ENCODE measurements at places on chromosomes 16 and 17.

DNA sequence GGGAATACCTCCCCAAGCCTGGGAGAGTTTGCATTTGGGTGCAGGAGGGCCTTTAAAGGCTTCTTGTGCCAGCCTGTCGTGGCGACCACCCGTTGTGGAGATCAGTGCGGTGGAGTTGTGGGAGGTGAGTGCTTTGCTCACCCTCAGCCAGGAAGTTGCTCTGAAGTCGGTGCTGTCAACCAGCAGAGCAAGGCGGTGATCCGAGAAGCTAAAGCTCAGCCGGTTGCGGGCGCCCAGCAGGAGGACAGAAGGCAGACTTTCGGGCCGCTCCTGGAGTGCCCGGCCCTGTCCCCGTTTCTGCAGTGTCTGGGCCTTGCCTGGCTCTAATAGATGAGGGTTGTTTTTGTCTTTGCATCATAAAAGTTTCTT, 1.4 kb downstream of the UBE2I start:
- no peak for DNase-seq

- DNase-seq = no peak
These were observed 630 bp upstream of the HOXB2 start for GRCh38 chr17:48545539-48545938.

- no peak for DNase-seq
These were observed 114.0 kb downstream of the PRKCA start for GRCh38 chr17:66416207-66416940.

GRCh38 chr17:68602289-68602688, 1.1 kb upstream of the FAM20A start:
- DNase-seq = no peak

GRCh38 chr16:53849585-53849984, 145.6 kb downstream of the FTO start:
- no peak for DNase-seq

- DNase-seq = no peak
These were observed 12.2 kb downstream of the ZNHIT3 start for GRCh38 chr17:36498560-36499300.

GRCh38 chr16:28597692-28598261, 927 bp upstream of the SULT1A2 start:
- no peak for DNase-seq

DNA sequence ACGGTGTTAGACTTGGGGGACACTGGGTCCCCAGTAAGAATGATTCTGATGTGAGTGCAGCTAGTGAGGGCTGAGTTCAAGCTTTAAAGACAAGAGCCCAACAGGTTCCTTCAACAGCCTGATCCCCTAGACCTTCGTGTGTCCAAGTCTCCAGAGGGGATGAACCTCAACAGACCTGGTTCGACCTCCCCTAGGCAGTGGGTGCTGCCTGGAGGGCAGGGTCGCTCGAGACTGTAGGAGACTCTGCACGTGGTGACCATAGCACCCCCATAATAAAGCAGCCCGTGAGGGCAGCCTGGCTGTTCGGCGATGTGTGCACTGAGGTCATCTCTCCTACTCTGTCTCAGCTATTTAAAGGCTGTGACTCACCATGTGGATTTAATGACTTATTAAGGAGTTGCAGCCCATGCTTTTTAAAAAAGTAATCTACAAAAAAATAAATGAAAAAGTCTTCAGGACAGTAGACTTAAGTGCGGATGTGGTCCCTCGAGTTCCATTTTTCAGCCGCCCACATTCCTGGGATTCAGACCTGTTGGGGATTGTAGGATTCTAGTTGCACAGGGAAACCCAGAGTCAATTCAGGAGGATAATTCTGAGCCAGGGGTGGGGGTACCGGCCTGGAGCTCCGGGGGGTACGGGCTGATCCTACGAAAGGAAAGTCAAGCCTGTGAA, 23.4 kb upstream of the METRNL start:
- DNase-seq = no peak

GRCh38 chr16:14418795-14419225, 211.2 kb downstream of the PARN start:
- no peak for DNase-seq

DNA sequence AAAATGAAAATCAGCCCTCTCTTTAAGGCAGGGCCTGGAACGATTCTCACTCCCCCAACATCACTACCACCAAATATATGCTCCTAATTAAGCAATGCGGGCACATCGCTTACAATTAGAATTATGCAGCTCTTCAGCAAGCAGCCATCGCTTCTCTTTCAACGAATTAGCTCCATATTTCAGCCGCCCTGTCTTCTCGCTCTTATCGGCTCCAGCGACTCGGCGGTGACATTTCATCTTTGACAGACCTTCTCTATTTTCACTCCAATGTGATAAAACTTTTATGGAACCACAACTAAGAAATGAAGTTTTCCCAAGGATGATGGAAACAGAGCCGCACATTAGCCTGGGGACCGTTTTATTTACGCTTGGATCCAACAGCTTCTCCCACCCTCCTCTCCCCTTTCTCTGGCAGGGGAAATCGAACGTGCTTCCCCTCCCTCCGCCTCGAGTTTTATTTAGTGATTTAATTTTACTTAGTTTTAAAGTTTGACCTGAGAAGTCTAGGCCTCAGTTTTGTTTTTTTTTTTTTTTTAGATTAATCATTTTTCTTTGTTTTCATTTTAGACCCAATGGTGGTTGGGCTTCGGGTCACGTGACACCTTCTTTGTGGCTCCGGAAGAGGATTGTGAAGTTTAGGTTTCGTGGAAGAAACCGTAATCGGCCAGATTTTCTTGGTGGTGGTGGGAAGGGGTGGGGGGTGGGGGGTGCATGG, 3.1 kb upstream of the HOXB2 start:
- DNase-seq = peak; percentile 34

DNA sequence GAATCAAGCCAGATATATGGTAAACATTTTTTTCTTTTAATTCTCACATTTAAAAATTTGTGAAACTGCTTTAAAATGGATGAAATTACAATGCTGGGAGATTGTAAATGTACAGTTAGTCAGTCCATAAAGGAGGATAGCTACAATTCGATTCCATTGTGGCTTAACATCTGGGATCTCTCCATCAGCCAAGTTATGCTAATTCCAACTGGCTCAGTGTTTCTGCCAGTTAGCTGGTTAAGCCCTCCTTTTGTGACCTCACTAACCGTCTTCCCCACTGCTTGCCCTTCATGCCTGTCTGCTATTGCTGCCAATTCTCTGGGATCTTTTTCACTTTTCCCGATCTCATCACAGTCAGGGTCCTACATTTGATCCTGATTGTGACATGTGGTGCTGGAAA, 1347.6 kb downstream of the CDH11 start:
- DNase-seq = no peak

DNA sequence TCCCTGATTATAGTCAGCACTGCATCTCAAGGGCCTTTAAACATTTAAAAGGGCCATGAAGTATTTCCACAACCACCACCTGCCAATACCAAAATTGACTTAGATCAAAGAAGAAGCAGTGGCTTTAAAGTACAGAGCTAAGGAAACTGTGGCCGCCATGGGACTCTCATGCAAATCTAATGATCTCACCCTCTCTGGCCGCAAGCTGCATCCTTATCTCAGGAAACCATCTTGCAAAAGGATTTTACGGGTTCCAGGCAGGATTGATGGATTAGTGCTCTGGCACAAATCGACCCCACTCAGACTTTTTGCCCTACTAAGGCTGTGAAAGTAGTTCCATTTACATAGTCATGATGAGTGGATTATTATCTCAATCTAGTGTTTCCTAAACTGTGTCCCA, 22.6 kb downstream of the CDRT4 start:
- DNase-seq = no peak

- DNase-seq = no peak
These were observed 3.6 kb upstream of the OR1E1 start for GRCh38 chr17:3401786-3402185.

- DNase-seq = no peak
These were observed 101.4 kb upstream of the HLF start for GRCh38 chr17:55163408-55163807.

DNA sequence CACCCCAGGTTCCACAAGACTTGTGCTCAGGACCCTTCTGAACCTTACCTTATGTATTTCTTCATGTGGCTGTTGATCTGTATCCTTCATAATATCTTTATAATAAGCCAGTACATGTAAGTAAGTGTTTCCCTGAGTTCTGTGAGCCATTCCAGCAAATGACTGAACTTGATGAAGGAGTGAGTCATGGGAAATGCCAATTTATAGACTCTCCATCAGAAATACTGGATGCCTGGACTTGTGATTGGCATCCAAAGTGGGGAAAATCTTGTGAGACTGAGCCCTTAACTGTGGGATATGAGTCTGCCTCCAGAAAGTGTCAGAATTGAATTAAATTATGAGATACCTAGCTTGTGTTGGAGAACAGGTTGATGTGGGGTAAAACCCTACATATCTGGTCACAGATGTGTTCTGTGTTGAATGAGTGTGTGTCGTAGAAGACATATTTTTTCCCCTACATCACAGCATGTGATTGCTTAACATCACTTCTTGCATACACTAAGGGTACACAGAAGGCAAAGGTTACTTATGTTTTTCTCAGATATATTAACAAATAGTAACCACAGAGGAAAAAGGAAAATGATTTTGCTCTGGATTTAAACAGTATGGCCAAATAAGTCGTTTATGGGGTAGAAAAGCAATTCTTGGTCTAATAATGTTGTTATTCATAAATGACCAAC, 70.2 kb upstream of the NETO2 start:
- DNase-seq = no peak

GRCh38 chr16:48608452-48608851, 1.5 kb downstream of the N4BP1 start:
- DNase-seq = no peak

GRCh38 chr16:1572673-1573072, 39.2 kb downstream of the IFT140 start:
- no peak for DNase-seq

GRCh38 chr16:72588551-72588950, 416.6 kb upstream of the PMFBP1 start:
- no peak for DNase-seq

DNA sequence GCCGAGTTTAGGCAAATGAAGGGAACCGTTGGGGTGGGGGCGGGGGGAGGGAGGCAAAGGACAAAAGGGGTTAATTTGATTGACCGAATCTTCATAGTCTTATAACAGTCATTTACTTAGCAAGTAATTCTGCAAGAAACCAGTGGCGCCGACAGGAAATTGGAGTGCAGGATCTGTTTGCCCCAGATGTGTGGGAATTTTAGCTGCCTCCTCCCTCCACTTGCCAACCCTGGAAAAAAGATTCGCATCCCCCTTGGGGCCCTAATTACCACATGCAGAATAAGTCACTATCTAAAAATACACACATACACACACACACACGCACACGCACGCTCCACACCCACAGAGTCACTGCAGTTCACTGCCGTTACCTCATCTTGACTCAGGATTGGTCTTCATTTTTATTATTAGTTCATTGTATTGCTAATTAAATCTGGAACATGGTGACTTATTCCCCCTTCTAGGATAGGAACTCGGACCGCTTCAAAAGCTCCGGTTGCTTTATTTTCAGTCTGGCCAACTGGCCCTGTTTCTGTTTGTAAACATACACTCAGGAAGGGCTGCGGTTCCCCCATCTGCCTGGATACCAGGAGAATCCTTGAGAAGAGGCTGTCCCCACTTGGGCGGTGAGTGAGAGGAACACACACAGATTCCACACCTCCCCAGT, 241.6 kb upstream of the SALL1 start:
- DNase-seq = no peak

DNA sequence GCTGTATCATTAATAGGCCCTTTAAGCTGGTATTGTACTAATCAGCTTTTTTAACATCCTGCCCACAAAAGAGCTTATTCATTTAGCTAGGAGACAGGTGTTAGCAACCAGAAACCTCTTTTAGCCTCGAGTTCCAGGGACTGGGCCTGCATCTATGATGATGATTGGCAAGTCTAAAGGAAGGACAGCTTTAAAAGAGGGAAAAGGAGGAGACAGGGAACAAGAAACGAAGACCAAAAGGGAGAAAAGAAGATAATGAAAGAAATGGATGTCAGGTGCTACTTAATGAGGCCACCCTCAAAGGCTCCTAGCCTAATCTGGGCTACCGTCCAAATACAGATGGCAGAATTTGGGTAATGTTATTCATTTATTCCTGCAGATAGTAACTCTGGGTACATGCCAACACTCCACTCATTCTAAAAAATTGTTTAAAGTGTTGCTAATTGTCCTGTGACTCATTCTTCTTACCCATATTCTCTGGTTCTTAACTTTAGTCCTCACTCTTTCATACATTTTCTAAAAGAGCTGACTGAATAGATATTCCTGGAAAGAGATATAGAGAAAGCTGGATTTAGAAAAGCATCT, 18.7 kb upstream of the RFFL start:
- DNase-seq = no peak

GRCh38 chr17:57419940-57420550, 163.7 kb downstream of the MSI2 start:
- DNase-seq = no peak

DNA sequence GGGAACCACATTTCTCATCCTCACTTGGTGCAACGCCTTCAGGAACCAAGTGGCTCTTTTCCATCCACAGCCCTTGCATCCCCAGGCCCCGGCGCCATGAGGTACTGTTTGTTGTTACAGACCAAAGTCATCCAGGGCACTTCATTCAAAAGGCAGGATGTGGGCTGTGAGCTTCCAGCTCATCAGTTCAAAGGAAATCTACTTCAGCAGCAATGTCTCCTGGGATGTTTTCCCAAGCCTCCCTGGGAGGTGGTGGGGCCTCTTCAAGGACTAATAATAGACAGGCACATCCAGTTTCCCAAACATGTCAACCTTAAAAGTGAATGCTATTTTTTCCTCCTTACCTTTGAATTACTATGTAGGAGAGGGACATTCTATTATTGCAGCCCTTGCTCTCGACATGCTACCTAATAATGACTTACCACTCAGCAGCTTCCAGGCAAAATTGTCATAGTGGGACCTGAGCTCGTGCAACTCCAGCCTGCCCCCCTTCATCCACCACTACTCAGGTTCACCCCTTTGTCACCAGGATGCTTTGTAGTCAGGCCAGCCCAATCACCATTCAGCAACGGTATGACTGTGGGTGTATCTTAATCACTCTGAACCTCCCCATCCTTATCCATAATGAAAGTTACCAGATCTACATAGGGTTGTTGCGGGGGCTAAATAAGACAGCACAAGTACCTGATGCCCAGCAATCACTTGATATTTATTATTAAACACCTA, 1.7 kb upstream of the PRKCB start:
- no peak for DNase-seq

- no peak for DNase-seq
These were observed 13.9 kb downstream of the MYL4 start for GRCh38 chr17:47223007-47223406.

DNA sequence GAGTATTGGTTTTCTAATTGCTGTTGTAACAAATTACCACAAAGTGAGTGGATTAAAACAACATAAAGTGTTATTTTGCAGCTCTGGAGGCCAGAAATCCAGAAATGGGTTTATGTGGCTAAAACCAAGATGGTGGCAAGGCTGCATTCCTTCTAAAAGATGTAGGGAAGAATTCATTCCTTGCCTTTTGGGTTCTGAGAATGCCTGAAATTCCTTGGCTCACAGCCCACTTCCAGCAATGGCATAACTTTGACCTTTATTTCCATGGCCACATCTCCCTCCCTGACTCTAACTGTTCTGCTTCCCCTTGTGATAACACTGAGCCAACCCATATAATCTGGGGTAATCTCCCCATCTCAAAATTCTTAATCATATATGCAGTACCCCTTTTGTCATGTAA, 269.6 kb upstream of the RPL38 start:
- DNase-seq = no peak

- no peak for DNase-seq
These were observed 86.3 kb upstream of the GOT2 start for GRCh38 chr16:58820411-58820810.

Measured in T follicular helper cell (primary cell).